Sigmoid colon (tissue), 7 donors: ENCODE measurements at places on chromosomes 6 and 20. TPM values are rescaled to one million over a fixed set of nuclear protein-coding genes. Genes with fewer than 3 reads are reported as not detected.
A peak's percentile ranks its signal among the peaks of the same experiment; 100 is the strongest.

DNA sequence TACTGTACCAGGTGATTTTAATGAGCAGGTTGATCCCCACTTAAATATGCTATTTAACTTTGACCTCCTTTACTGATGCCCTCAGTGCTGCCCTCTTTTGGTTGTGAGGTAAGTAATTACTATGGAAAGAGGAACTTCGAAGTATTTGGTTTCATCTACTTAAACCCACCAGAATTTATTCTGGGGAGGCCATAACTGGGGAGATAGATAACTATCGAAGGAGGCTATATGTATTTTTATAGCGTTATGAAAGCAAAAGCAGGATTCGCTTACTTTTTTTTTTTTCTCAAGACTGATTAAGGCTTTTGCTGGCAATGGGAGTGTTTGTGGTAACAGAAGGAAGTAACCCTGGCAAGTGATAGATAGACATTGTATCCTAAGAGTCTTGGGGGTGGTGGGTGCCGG is 168.9 kb upstream of the CENPW start:
- H3K27me3 ChIP-seq, result no peaks in the 10 kb centered on the region
- H3K36me3 ChIP-seq, result no peaks in the 10 kb centered on the region
- H3K4me3 ChIP-seq, result no peak overlapping the region
- H3K27ac ChIP-seq, result no peak overlapping the region

DNA sequence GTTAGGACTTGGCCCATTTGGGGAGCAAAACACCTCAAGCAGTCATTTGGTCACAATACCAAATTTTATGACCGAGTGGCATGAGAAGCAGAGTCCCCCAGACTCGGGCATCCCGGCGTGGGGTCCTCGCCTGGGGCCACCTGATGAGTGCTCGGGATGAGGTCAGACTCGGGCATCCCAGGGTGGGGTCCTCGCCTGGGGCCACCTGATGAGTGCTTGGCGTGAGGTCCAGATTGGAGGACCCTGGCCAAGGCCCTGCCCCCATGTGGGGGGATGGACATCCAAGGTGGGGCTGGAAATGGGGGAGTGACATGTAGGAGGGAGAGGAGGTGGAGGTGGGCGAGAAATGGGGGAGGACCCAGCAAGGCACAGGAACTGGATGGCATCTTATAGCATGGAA is 56.1 kb upstream of the CST7 start:
- H3K4me3 ChIP-seq, result no peak overlapping the region
- no peaks in the 10 kb centered on the region for H3K36me3 ChIP-seq
- H3K27me3 ChIP-seq, result no peaks in the 10 kb centered on the region

DNA sequence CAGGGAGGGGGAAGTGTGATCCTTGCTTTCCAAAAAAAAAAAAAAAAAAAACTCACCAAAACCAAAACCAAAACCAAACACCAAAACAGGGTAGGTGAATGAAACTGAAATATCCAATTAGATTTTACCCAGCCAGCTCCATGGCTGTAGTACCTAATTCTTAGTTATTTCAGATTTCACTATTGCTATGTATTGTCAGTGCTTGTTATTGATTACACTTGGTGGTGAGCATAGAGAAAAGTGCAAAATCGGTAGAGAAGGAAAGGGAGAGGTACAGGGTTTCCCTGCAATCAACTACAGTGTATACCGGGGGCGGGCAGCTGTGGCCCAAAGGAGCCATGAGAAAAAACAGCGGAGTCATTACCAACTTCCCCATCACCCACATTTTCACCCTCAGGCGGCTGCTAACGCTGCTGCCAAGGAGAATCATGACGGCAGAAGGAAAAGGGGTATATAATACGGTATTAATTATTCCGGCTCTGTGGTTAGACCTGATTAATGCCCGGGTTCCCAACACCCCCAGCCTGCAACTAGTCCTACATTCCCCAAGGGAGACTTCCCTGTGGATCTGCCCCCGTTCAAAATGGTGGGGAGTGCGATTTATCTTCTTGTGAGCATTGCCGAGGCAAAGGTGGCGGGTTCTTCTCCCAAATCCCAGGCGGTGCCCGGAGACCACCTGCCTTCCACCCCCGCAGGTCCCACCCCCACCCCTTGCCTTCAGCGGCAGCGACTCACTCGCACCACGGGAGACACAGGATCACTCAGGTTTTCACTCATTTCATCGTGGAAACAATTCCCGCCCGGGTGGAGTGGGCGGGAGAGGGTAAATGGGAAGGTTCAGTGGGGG is at the start of gene C6orf62:
TSS of gene C6orf62 (minus strand) at position 30 of the 847 bp plus-strand sequence. CDS start 486 bp downstream, outside the sequence.
- no peak for DNase-seq
- H3K36me3 ChIP-seq, result peaks cover 22% of the 10 kb centered on the region
- H3K27me3 ChIP-seq, result no peaks in the 10 kb centered on the region
- peak within 1 kb of the TSS; percentile 99 for H3K27ac ChIP-seq

GRCh38 chr6:104170401-104170800 is 689.3 kb downstream of the HACE1 start:
- H3K27me3 ChIP-seq, result no peaks in the 10 kb centered on the region
- H3K4me3 ChIP-seq, result no peak overlapping the region
- no peaks in the 10 kb centered on the region for H3K4me1 ChIP-seq
- no peak overlapping the region for H3K27ac ChIP-seq
- no peak for DNase-seq

- H3K4me1 ChIP-seq, result no peaks in the 10 kb centered on the region
- DNase-seq, result no peak
- no peak overlapping the region for H3K27ac ChIP-seq
- no peak overlapping the region for H3K4me3 ChIP-seq
- no peaks in the 10 kb centered on the region for H3K27me3 ChIP-seq
- no peaks in the 10 kb centered on the region for H3K36me3 ChIP-seq
These were observed 116.4 kb upstream of the THBS2 start for GRCh38 chr6:169370054-169370453.

DNA sequence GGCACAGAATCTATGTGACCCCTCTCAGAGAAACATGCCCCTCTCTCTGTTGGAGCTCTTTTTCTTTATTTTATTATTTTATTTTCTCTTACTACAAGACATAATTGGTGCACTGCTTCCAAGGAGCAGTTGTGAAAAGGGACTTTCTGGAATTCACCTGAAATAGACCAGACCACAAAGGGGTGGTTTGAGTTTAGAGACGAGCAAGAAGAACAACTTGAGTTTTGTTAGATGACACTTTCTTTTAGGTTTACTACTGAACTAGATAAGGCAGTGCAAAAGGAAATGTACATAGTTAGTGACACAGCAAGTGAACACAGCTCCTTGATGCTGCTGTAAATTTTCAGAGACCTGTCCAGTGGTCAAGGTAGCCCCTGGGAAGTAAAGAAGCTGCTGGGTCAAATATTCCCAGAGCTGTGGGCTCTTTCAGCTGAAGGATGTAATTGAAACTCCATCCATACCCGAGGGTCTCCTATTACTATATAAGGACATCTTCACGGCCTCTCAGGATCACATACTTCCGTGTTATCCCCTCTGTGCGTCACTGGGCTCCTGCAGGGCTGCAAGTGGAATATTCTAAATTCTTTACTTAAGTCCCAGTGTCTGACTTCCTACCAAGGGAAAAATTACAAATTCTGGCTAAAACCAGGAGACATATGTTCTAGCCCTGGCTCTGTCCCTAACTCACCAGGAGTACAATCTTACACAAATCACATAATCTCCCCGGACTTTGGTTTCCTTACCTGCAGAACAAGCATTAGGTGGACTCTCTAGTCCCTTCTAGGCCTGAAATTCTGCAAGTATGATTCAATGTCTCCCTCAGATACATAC is 69.1 kb upstream of the ADTRP start:
- H3K4me3 ChIP-seq, result no peak overlapping the region
- no peaks in the 10 kb centered on the region for H3K27me3 ChIP-seq
- DNase-seq, result no peak
- no peaks in the 10 kb centered on the region for H3K4me1 ChIP-seq

DNA sequence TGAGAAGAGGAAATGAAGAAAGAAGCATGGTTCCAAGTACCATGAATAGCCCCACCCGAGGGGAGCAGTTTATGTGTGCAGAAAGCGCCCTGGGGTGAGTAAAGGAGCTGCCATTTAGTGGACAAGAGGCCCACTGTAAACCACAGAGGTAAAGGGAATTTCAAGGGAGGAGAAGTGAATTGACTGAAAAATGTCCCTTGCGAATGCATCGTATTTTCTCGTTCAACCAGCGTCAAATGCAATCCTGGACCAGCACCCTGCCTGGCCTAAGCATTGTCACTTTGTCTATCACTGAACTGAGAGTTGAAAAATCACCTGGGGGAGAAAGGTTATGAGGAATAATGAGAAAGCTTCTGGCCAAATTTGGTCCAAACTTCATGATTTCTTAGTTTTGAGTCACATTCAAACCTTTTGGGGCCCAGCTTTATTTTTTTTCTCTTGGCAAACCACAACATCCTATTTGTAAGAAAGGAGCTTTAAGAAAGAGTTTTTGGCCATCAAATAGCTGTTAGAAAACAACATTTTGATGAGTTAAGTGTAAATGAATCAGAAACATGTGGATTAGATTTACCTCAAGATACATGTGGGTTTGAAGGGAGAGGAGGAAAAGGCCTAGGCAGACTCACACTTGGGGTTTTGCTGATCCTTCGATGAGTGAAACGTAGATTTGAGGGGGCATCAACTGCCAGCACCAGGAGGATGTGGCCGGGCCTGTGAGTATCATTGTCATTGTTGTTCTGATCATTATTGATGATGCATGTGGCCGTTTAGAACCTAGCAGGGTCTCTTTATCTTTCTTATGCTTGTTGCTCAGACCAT is 214.0 kb downstream of the CLIC5 start:
- H3K4me1 ChIP-seq, result no peaks in the 10 kb centered on the region
- no peak overlapping the region for H3K4me3 ChIP-seq
- no peaks in the 10 kb centered on the region for H3K36me3 ChIP-seq
- H3K27ac ChIP-seq, result no peak overlapping the region
- DNase-seq, result no peak

Gene SNRPB
- 80.0 TPM for total RNA-seq

Gene GCNT2
- total RNA-seq, result 15.5 TPM

Gene TRIM10
- total RNA-seq, result 0.36 TPM
